ENCODE measurements at places on chromosomes 1 and 21.

DNA sequence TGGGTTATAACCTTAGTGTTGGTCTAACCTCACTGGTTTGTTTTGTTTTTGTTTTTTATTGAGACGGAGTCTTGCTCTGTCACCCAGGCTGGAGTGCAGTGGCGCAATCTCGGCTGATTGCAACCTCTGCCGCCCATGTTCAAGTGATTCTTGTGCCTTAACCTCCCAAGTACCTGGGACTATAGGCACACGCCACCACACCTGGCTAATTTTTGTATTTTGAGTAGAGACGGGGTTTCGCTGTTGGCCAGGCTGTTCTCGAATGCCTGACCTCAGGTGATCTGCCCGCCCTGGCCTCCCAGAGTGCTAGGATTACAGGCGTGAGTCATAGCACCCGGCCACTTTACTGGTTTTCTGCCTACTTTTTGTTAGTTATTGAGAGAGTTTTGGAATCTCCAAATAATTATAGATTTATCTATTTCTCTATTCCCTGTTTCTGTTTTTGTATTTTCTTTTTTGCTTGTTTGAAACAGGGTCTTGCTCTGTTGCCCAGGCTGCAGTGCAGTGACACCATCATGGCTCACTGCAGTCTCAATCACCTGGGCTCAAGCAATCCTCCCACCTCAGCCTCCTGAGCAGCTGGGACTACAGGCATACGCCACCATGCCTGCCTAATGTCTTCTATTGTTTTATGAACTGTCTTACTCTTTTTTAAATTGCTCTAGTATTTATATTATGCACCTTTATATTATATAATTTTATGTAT is 21.4 kb downstream of the SMG7 start:
- DNase-seq: peak; percentile 13

DNA sequence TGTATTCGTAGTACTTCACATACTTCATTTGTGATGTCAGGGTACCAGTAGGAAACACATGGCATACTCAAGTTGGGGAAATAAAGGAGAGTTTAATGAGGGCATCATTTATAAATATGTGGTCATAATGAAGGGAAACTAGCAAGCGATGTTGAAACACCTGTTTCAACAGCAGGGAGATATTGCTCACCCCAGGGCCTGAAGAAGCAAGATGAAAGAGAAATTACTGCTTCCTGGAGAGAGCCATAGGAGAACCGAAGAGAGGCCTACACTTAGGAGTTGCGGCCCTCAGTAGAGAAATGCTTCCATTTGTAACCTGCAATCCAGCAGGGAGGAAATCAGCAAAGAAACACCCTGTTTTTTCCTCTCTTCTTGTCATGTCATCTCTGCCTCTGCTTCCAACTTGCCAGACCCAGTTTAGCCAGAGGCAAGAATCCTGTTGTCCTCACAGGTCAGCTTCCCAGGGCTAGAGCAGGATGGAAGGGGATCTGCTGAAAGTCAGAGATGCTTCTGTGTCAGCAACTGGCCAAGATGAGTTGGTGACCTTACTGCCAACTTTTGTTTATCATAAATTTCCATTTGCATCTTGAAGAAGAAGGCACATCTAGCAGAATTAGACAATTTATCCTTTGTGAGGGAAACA is 67.6 kb upstream of the TSPAN2 start:
- DNase-seq: no peak

- no peak for DNase-seq
Measured at GRCh38 chr1:76450229-76450628, 375.7 kb downstream of the ST6GALNAC3 start.

DNA sequence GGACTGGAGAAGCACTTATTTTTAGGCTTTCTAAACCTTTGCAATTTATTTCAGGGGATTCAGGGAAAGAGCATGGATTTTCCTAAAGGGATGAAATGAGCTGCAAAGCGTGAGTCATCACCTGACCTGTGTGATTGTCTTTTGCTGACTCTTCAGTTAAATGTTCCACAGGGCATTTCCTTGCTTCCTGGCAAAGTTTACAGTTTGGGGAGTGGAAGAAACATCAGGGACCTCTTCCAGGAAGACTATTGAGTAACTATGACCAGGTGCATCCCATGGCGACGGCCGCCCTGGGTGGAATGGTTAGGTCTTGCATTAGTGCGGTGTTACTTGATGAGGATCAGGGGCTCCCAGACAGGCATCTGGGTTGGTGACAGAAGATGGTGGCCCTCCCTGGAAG is 79.5 kb upstream of the SIPA1L2 start:
- peak; percentile 11 for DNase-seq

- DNase-seq: no peak
Measured at GRCh38 chr21:15249285-15249993, 184.6 kb upstream of the NRIP1 start.

GRCh38 chr1:36217670-36218069 is 6.6 kb upstream of the THRAP3 start:
- peak; percentile 68 for DNase-seq

- no peak for DNase-seq
Measured at GRCh38 chr1:31904339-31905092, 33.7 kb downstream of the PTP4A2 start.

DNA sequence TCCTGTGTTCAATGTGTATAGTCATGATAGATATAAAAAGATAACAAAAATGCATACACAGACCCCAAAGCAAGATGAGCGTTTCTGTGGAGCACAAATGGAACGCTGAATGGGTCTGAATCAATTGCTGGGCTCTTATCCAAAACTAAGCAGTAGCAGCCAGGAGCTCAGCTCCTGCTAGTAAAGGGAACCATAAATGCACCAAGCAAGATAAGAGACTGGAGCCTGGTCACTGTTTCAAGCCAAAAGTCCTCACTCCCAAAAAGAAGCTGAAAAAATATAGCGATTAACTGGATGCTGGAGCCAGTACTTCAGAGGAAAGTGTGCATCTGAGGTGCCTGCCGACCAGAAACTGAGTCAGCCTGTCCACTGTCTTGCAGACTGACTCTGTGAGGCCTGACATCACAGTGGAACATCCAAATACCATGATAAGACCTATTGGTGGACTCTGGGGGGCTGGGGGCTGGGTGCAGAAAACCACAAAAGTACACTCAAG is 68.9 kb downstream of the LRRC8C start:
- peak; percentile 61 for DNase-seq

- DNase-seq: no peak
Measured at GRCh38 chr1:85451236-85451830, 13.6 kb downstream of the DDAH1 start.

DNA sequence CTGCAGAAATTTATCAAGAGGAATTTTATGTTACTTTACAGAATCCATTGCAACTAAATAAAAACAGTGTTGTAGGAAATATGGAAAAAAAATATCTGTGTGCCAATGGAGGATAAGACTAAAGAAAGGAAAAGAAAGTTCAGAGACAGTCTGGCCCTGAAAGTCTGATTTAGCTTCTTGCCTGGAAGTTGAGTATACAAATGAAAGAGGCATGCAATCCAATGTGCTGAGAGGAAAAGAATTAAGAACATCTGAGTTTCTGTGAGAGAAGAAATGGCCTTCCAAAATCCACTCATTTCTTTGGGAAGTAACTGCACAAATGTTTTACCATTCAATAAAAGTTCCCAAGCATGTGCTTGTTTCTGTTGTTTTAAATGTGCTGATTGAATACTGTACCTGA is 65.1 kb downstream of the LHX9 start:
- no peak for DNase-seq

DNA sequence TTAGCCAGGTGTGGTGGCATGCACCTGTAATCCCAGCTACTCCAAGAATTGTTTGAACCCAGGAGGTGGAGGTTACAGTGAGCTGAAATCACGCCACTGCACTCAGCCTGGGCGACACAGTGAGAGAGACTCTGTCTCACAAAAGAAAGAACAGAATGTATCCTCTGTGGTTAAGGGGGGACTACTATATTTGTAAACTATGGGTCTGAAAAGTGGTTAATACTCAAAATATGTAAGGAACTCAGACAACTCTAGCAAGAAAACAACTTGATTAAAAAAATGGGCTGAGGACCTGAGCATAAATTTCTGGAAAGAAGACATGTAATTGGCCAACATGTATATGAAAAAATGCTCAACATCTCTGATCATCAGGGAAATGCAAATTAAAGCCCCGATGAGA is 11.2 kb downstream of the FNBP1L start:
- peak; percentile 44 for DNase-seq

GRCh38 chr1:96710708-96711477 is 10.7 kb upstream of the PTBP2 start:
- peak; percentile 43 for DNase-seq

- no peak for DNase-seq
Measured at GRCh38 chr21:37912616-37913015, 3.6 kb downstream of the KCNJ6 start.

- DNase-seq: no peak
Measured at GRCh38 chr1:82386365-82387011, 585.8 kb downstream of the ADGRL2 start.

- DNase-seq: peak; percentile 47
Measured at GRCh38 chr1:32464191-32464715, 619 bp upstream of the ZBTB8B start.

DNA sequence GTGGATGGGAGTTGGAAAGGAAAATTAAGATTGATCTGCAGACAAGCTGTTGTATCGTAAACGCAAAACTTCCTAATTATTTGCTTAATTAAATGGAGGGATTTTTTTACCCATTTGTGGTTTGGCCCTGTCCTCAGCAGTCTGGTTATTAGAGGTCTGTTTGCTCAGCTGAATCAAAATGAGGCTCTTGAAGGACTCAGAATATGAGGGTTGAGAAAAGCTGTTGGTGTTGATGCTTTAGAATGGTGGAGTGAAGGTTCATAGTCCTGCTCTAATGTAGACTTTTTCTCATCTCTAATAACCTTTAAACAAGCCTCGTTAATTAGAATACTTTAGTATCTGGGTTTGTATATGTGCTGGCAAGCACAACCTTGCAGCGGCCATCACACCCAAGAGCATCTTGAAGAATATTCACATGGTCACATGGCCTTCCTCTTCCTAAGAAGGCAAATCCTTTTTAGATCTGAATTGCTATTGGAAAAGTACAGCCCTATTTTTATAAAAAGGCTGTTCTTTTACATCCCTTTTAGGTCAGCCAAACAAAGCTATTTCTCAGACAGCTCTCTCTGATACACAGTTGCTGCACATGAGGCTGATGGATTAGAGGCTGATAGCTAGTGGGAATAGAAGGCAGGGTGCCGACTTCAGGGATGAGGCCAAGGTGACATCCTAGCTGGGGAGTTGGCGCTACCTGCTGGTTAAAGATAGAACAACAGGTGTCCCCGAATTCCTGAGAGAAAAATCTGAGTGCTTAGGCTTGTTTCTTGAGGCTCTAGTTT is 53.8 kb downstream of the MACF1 start:
- peak; percentile 83 for DNase-seq

- peak; percentile 95 for DNase-seq
Measured at GRCh38 chr1:9561429-9561828, 22.2 kb downstream of the SLC25A33 start.

DNA sequence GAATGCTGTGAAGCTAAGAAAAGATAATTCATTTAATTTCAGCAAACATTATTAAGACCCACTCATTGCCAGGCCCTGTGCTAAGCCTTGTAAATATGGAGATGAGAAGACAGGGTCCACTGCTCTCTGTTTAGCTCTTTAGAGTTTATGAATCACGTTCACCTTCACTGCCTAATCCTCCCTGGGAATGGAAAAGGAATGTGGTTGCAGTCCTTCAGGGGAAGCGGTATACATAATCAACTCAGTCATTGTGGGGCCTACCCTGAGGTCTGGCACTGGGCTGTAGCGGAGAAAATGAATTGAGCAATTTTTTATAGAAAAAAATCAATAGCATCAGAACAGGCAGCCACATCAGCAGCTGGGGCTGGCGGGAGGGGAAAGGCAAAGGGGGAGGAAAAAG is 412.1 kb upstream of the NFIA start:
- DNase-seq: peak; percentile 72

GRCh38 chr1:156497078-156497742 is 3.4 kb downstream of the MEF2D start:
- DNase-seq: no peak

DNA sequence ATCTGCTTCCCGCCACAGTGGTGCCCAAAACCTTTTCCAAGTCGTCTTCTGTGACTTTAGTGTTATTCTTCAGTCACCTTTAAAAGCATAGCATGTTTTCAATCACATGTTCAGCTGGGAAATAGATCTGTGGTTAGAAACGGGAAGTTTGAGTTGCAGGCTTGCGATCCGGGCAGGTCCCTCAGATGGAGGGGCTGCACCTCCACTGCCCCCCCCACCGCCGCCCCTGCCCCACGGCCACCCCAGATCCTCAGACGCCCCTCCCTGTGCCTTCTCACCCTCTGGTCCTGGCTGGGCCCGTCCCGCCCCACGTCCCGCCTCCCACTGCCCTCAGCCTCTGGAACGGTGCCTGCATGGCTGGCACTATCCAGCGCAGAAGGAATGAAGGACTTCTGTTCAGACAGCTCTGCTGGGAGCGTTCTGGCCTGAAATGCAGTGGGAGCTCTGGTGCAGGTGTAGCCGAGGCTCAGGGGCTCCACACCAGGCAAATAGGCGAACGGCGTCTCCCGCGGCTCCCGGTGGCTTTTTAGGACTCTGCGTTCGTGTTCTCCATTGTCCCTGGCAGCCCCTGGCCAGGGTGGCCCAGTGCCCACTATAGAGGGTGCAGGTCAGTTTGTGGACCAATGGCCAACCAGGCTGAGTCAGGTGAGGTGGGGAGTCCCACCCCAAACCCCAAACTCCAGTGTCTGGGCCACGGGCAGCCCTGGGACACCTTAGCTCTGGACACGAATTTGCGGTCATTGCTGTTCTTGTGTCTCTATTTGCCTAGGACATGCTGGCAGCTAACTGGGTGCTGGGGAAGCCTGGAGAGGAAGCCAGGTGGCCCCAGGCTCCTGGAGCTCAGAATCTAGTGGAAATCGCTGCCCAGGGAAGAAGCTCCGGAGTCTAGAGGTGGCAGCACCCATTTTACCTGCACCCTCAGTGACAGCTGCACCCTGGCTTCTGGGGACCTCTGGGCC is 67.1 kb downstream of the FAAP20 start:
- DNase-seq: peak; percentile 64

DNA sequence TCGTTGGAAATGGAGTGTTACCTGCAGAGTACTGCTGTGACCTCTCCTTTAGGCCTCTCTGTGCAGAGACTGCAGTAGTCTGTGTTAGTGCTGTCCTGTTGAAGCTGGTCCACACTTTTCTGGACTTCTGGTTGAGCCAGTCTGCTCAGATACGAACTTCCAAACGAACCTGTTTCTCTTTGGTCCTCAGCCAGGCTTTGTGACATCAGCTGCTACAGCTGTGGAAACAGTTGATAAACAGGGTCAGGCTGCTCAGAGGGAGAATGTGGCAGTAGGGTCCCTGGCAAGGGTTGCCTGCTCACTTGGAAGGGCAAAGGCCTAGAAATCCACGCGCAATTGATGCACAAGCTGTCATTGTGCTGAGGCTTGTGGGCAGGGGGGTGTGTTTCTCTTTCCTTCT is 98.8 kb downstream of the NOS1AP start:
- no peak for DNase-seq

- no peak for DNase-seq
Measured at GRCh38 chr1:114169509-114169908, 15.8 kb upstream of the SYT6 start.

DNA sequence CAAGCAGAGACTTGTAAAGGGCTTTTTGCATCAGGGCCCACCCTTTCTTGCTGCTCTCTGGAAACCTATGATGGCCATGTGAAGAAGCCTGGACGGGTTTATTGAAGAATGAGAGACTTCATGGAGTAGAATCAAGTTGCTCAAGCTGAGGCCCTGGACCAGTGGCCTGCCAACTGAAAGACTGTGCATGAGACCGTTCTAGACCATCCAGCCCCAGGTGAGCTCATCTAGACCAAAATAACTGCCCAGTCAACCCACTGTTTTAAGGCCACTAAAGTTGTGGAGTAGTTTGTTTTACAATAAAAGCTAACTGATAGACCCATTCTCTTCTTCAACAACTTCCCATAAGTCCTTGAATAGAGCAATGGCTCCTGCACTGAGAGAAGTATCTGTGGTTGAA is 11.8 kb upstream of the ENAH start:
- no peak for DNase-seq

GRCh38 chr1:109514846-109515245 is 5.3 kb upstream of the AMIGO1 start:
- no peak for DNase-seq
